Left lung (tissue), 14 donors: ENCODE measurements at places on chromosomes 7 and 10. TPM values are rescaled to one million over a fixed set of nuclear protein-coding genes. Genes with fewer than 3 reads are reported as not detected.

- DNase-seq, result no peak
Observed at GRCh38 chr10:86803156-86803555, 46.7 kb downstream of the BMPR1A start.

- DNase-seq, result no peak
Observed at GRCh38 chr7:150879345-150879744, 27.0 kb downstream of the AOC1 start.

- peak; percentile 55 for DNase-seq
Observed at GRCh38 chr7:159036916-159037605, 107.6 kb downstream of the VIPR2 start.

DNA sequence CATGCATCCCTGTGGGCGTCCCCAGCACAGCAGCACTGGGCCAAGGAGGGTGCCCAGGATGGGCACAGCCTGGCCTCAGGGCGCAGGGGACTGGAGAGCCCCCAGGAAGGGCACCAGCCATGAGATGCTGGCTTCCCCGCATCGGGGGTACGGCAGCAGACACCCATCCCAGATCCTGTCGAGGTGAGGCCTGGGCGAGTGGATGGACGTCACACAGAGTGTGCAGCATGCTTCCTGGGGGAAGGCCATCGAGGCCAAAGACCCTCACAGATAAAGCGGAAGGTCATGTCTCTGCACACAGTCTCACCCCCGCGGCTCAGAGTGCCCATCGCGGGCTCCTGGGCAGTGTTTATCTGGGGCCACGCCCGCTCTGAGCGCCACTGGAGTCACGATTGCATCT lies 18.8 kb downstream of the ADGRA1 start:
- no peak for DNase-seq

GRCh38 chr10:6002809-6003510 lies 25.6 kb upstream of the IL15RA start:
- no peak for DNase-seq

DNA sequence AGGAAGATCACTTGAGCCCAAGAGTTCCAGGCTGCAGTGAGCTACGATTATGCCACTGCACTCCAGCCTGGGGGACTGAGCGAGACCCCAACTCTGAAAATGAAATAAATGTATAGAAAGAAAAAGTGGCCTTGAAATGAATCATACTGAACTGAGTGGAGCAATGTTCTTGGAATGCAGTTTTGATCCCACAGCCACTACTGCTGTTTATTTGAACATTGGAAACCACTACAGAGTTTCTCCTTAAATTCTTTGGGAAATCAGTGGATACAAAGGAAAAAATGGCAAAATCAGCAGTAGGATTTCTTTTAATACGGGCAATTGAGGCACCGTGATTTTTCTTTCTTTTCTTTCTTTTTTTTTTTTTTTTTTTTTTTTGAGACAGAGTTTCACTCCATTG lies 637.4 kb downstream of the GALNT17 start:
- no peak for DNase-seq

DNA sequence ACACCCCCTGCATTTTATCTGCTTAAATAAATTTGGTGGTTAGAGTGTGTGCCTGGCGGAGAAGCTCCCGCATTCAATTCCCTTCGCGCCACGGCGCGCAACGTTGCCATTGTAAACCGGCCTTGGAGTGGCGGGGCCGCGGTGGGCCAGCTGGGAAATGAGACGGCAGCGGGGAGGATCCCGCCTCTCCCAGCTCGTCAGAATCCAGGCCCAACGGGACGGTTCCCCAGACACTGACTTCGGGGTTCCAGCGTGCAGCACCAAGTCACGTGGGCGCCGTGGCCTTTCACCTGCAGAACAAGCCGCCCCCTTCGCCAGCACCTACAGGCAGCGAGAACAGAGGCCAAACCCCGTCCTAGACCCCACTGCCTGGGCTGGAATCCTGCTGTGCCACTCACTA lies 103.4 kb downstream of the GRID1 start:
- no peak for DNase-seq

- no peak for DNase-seq
Observed at GRCh38 chr7:96952974-96953391, 52.4 kb upstream of the DLX6 start.

GRCh38 chr7:55101359-55101758 lies 82.5 kb downstream of the EGFR start:
- DNase-seq, result no peak

- no peak for DNase-seq
Observed at GRCh38 chr7:129412501-129412900, 21.7 kb upstream of the STRIP2 start.

- no peak for DNase-seq
Observed at GRCh38 chr10:101902820-101903145, 59.2 kb upstream of the KCNIP2 start.

GRCh38 chr10:112724404-112724991 lies 225.5 kb upstream of the TCF7L2 start:
- DNase-seq, result no peak

GRCh38 chr10:12687996-12688395 lies 313.5 kb downstream of the CCDC3 start:
- no peak for DNase-seq

GRCh38 chr7:135789956-135790355 lies 41.3 kb upstream of the FAM180A start:
- no peak for DNase-seq

GRCh38 chr10:19449860-19450259 lies 366.4 kb upstream of the PLXDC2 start:
- no peak for DNase-seq

GRCh38 chr10:78742730-78743615 lies 325.8 kb upstream of the ZMIZ1 start:
- DNase-seq, result no peak

GRCh38 chr10:13712837-13713581 lies 126.2 kb downstream of the PRPF18 start:
- peak; percentile 75 for DNase-seq

DNA sequence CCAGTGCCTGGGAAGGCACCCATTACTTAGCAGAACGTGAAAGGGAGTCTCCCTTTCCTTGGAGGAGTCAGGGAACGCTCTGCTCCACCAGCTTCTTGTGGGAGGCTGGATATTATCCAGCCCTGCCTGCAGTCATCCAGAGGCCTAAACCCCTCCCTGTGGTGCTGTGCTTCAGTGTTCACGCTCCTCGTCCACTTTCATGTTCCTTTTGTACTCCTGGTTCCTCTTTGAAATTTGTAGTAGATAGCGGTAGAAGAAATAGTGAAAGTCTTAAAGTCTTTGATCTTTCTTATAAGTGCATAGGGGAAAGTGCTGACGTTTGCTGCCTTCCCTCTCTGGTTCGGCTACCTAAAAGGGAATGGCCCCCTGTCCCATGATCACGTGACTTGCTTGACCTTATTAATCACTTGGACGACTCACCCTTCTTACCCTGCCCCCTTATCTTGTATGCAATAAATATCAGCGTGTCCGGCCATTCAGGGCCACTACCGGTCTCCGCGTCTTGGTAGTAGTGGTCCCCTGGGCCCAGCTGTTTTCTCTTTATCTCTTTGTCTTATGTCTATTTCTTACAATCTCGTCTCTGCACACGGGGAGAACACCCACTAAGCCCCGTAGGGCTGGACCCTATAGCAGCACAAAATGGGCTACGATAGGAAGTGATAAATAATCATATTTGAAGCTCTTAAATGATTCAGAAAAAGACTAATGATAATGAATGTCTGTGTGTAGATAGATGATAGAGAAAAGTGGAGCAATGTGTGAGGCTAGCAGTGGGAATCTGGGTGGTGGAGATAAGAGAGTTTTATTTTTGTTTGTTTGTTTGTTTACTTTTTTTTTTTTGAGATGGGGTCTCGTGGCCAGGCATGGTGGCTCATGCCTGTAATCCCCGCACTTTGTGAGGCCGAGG lies 5.8 kb upstream of the ESYT2 start:
- no peak for DNase-seq

DNA sequence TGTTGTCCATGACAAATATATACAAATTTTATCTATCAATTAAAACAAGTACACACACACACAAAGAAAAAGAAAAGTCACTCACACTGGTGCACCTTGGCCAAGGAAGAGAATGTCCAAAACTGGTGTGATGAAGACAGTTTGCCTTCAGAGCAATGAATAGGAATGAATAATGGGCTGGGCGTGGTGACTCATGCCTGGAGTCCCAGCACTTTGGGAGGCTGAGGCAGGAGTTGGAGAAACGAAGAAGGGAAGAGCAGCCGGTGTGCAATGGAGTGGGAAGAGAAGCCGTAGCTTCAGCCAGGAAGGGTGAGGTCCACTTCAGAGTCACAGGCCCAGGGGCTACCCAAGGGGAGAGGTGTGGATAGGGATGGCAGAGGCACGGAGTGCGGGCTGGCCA lies 253.6 kb downstream of the CCSER2 start:
- no peak for DNase-seq

GRCh38 chr7:44394636-44395035 lies 69.2 kb upstream of the CAMK2B start:
- DNase-seq, result no peak

- no peak for DNase-seq
Observed at GRCh38 chr10:70472799-70473454, 5.6 kb upstream of the PALD1 start.

GRCh38 chr10:12489357-12489756 lies 140.0 kb downstream of the CAMK1D start:
- DNase-seq, result no peak

- no peak for DNase-seq
Observed at GRCh38 chr7:121202125-121202524, 126.7 kb upstream of the WNT16 start.

GRCh38 chr10:114520453-114520852 lies 116.2 kb upstream of the AFAP1L2 start:
- no peak for DNase-seq

- peak; percentile 18 for DNase-seq
Observed at GRCh38 chr7:131108212-131108940, 219.3 kb upstream of the MKLN1 start.

- no peak for DNase-seq
Observed at GRCh38 chr7:49692516-49692915, 80.9 kb upstream of the VWC2 start.

- no peak for DNase-seq
Observed at GRCh38 chr7:14691597-14692203, 210.9 kb downstream of the DGKB start.

DNA sequence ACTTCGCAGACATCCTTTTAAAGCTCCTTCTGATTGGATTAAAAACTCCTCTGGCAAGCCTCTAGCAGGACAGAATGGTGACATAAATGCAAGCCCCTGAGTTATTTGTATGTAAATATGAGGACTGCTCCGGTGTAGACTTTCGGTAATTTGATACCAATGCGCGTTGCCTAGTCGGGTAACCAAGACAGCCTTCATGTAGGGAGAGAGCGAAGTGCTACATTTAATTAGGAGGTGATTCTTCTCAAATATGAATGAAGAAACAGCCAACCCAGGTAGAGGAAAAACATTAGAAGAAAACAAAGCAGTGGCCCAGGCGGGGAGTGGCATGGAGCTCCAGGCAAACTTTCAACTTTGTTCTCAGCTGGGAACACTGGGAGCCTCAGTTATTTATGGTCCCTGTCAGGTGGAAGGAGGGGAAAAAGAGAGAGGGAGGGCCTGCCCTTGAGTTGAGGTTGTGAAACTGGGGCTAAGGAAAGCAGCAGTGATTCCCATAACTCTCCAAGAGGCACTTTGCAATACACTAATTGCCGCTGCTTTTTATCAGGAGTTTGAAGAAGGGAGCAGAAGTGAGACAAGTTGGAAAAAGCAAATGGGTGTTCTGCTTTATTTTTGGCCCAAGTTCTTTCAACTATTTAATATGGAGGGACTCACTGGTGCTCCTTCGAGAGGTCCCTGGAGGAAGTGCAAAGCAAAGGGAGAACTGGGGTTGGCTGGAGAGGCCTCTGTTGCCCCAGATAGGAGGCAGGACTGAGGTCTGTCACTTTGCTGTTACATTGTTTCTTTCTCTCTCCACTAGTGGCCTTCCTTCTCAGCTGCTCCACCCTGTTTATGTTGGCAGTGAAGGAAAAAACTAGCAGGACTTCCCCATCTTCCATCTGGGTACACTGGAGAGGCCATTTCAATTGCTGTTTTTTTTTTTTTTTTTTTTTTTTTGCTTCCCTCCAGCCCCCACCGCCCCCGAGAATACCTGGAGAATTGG lies 234.6 kb upstream of the CCDC6 start:
- no peak for DNase-seq

DNA sequence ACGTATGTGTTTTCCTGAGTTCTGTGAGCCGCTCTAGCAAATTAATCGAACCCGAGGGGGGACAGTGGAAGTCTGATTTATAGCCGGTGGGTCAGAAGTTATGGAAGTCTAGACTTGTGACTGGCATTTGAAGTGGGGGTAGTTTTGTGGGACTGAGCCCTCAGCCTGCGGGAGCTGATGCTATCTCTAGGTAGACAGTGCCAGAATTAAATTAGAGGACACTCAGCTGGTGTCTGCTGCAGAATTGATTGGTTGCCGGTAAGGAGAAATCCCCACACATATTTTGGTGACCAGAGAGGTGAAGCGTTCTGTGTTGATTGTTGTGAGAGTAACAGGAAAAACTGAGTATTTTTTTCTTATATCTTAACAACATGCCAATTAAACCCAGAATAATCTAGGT lies 143.8 kb upstream of the ADCY1 start:
- no peak for DNase-seq

SYT15B gene
- 37.4 TPM for total RNA-seq

TUBB8 gene
- not detected for total RNA-seq

FAM241B gene
- total RNA-seq, result 9.3 TPM

LIPF gene
- total RNA-seq, result not detected

NRG3 gene
- 1.5 TPM for total RNA-seq

RNF148 gene
- 2.1 TPM for total RNA-seq

CEP55 gene
- total RNA-seq, result 9.5 TPM

OR2A25 gene
- total RNA-seq, result not detected

EPHB6 gene
- 6.5 TPM for total RNA-seq

GPR22 gene
- total RNA-seq, result not detected

LIPN gene
- total RNA-seq, result not detected

TET1 gene
- total RNA-seq, result 1.5 TPM

CDC14C gene
- total RNA-seq, result not detected

ARHGAP22 gene
- 10.4 TPM for total RNA-seq

EFCAB10 gene
- 5.0 TPM for total RNA-seq

TWIST1 gene
- total RNA-seq, result not detected

STEAP1B gene
- 0.85 TPM for total RNA-seq

PLXNA4 gene
- total RNA-seq, result 6.6 TPM

SH3PXD2A gene
- total RNA-seq, result 90.7 TPM
